ENCODE measurements at places on chromosomes 16 and 17.
A peak's percentile ranks its signal among the peaks of the same experiment; 100 is the strongest.

GRCh38 chr16:81692571-81692970 lies 86.5 kb upstream of the PLCG2 start:
- no peak for DNase-seq

DNA sequence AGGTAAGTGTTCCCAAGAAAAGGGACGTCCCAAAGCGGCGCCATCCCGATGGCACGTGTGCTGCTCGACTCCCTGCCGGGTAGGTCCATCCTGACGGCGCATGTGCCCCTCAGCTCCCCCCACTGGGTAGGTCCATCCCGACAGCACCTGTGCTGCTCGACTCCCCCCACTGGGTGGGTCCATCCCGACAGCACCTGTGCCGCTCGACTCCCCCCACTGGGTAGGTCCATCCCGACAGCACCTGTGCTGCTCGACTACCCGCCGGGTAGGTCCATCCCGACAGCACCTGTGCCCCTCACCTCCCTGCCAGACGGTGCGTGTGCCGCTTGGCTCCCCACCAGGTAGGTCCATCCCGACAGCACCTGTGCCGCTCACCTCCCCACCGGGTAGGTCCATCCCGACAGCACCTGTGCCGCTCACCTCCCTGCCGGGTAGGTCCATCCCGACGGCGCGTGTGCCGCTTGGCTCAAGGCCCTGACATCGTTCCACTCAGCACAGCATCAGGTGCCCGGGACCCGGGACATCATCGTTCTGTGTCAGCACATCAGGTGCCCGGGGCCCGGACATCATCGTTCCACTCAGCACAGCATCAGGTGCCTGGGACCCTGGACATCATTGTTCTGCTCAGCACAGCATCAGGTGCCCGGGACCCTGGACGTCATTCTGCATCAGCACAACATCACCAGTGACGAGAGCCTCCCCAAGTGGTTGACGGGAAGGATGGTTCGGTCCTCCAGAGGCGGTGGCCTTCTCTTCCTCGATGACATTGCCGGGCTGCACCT lies 5.7 kb upstream of the FN3K start:
- DNase-seq, result no peak

DNA sequence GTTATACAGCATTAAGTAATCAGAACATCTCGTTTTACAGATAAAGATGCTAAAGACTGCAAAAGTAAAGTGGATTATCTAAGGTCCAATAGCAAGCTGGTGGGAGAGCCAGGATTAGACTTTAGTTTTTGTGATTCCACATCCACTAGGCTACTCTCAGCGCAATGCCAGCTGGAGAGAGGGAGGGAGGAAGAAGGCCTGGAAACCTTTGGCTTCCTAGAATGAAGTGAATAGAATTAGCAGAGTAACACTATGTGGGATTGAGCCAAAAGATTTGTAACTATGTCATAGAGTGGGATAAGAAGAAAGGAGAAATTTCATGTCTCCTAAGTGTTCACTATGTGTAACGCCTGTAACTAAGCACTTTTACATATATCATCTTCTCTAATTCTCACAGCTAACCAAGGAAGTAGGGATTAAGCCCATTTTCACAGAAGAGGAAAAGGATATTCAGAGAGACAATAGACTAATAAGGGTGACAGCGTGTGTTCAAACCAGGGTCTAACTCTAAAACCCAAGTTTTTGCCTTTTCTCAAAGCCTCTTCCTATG lies 25.4 kb upstream of the NSRP1 start:
- DNase-seq, result no peak

DNA sequence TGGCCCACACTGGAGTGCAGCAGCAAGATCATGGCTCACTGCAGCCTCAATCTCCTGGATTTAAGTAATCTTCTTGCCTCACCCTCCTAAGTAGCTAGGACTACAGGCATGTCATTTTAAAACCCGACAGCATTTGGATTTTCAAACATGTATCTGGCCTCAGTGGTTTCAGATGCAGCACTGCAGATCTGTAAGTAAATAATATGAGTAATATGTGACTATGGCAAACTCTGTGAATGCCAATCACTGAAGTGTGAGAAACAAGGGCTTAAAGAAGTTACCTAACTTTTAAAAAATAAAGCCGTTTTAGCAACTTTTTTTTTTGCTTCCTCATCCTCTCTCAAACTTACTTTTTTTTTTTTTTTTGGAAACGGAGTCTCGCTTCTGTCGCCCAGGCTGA lies 11.9 kb downstream of the CEP20 start:
- no peak for DNase-seq

DNA sequence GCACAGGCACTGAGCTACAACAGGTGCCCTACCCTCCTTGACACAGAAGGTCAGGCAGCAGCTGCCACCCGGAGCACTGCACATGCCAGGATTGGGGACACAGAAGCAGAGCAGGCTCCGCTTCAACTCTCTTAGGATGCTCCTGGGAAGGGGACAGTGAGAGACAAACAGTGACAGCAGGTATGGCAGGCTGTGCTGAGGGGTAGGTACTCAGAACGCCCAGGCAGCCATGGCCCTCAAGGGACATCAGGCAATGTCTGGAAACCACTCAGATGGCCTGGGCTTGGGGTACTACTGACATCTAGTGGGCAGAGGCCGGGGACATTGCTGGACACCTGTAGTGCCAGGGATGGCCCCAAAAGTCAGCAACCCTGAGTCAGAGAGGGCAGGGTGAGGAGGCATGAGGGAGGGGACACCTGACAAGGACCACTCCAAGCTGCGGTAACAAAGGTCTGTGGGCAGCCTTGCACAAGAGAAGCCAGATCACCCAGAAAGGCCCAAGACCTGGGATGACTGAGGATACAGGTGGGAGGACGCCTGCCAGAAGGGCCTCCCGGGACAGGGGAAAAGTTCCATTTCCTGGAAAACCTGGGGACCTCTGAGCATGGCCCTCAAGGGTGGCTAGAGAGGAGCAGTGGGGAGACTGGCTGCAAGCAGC lies 21.2 kb downstream of the PEMT start:
- DNase-seq, result no peak

GRCh38 chr16:29742683-29743275 lies 3.0 kb downstream of the C16orf54 start:
- no peak for DNase-seq

DNA sequence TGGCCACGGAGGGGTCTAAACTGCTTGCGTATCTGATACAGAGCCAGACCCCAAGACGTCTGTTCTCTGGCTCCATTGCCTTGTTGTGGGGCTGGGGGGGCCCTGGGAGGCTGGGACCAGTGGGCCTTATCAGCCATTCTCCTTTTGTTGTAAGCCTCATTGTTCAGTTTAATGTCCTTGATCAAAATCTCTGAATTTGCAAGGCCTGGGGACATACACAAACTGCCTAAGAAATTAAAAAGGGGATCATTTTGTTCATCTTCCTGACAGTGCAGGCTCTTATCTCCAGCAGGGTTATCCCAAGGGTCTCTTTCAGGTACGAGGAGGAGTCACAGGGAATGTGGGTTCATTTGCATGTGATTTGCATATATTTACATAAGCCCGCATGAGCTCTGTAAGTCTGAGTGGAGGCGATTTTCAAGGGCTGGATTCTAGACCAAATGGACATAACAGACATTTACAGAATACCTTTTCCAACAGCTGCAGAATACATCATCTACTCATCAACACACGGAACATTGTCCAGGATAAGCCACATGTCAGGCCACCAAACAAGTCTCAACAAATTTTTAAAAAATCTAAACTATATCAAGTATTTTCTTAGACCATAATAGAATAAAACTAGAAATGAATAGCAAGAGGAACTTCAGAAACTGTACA lies 269.8 kb downstream of the RBFOX1 start:
- no peak for DNase-seq

- DNase-seq, result no peak
These were observed 2.8 kb downstream of the ADGRG1 start for GRCh38 chr16:57630931-57631845.

GRCh38 chr17:4420692-4421131 lies 13.0 kb upstream of the SPNS3 start:
- DNase-seq, result peak; percentile 58

- no peak for DNase-seq
These were observed 110.8 kb downstream of the C16orf78 start for GRCh38 chr16:49484451-49484849.

DNA sequence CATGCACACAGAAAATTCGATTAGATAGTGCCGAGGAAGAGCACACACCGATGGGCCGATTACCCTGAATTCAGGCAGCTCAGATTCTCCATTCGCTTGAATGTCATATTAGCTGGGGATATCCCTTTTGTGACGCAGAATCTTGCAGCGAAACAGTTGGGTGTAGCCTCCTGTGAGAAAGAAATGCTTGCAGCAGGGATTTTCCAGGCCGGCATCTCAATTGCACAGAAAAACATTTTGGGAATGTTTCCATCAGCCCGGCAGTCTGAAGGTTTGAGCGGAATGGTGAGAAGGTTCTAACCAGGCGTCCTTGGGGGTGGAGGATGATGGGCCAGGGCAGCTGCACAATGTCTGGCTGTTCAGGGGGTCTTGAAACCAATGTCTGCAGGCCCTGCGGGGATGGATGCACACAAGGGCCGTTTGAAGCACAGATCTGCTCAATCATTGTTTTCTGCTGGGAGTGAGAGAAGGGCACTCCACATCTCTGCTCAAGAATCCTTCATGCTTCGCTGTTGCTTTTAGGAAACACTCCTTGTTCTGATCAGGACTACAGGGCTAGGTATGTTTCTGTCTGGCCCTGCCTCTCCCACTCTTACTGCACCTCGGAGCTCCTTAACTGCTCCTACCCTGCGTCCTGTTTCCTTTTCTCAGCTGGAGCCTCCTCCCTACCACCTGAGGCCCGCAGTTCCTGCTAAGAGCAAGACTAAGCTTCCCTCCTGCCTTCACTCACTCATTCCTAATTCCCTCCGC lies 94.6 kb downstream of the CMIP start:
- no peak for DNase-seq

DNA sequence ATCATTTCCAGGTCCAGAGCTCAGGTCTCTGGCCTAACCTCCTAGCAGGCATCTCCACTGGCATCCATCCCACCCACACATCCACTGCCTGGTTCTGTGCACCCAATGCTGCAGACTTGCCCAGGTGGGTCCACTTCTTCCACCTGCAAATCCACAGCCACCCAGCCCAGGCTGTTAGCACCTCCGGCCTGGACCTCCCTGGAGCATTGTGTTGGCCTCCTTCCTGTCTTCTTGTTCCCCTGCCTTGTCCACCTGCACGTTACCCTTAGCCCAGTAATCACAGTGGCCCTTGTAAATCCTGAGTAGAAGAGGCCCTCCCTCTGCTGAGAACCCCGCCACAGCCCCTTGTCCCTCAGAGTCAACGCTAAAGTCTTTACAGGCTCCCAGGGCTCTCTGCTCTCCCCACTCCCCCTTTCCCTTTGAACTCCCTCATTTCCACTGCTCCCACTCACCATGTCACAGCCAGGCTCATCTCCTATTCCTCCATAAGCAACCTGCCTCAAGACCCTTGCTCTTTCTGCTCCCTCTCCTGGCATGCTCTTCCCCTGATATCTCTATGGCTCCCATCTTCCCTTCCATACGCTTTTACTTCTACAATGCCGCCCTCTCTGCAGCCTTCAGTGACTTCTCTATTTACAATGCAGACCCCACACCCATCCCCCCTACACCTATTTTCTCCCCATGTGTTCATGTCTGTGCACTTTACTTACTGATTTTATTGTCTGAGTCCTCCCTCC lies 288.8 kb downstream of the FOXL1 start:
- DNase-seq, result no peak

- no peak for DNase-seq
These were observed 652 bp downstream of the PRAC2 start for GRCh38 chr17:48723423-48724250.

- DNase-seq, result no peak
These were observed 746 bp downstream of the GNAO1 start for GRCh38 chr16:56191835-56192634.

GRCh38 chr16:81635063-81635937 lies 143.8 kb upstream of the PLCG2 start:
- DNase-seq, result no peak

DNA sequence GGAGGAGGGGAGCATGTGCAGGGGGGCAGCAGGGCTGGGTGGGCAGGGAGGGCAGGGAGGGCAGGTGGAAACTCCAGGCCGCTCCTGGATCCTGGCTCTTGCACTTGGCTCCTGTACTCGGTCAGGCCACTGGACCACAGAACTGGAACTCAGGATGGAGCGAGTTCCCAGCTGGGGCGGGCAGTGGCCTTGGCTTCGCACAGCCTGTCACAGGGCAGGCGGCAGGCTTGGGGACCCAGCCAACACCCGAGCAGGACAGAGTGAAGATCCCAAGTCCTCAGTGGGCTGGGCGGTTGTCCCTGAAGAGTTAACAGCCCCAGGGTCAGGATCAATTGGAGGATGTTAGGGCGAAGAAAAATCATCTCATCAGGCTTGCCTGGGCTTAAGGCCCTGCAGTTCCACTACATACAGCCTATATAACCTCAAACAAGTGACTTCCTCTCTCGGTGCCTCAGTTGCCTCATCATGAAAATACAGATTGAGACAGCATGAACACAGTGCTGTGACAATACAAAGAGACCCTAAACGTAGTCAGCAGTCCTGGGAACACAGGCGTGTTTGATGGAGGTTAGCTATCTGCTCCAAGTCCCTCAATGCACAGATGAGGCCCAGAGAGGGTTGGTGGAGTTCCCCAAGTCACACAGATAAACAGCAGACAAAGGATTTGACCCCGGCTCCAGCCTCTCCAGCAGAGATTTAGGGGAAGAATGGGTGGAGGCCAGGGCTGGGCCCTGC lies 21.9 kb downstream of the ZNF423 start:
- no peak for DNase-seq

DNA sequence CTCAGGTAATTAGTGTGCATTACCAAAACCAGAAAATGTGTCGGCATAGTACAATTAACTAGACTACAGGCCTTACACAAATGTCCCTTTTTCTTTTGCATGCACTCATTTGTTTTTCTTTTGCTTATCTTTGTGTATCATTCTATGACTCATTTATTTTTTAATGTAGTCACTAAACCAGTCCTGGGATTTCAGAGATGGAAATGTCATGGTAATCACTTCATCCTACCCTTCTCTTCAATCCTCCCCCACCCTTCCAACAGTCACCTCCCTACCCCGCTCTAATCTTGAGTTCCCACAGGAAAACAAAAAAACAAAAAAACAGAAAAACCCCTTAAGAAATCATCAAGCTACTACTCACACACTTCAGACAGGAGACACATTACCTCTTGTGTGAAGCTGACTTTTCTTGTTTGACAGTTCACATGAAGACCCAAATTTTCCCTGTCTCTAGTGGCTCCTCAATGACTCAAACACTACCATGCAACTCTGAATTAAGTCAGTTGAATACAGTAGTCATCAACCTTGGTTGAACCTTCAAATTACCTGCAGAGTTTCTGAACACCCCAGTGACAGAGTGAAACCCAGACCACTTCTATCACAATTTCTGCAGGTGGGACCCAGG lies 242.4 kb upstream of the SALL1 start:
- DNase-seq, result no peak

DNA sequence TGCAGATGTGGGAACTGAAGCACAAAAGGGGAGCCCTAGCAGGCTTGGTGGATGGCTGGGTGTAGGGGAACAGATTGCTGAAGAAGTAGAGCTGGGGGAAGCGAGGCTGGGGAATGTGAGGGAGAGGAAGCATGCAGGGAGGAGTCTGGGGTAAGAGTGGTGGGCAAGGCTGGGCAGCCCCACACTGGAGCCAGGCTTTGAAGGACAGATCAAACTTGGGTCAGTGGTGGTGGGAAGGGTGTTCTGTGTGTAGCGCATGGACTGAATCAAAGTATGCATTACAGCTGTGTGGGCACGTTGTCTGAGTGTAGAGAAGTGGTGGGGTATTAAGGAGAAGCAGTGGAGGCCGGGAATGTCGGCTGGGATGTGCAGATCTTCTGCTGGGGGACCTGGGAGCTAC lies 116.0 kb downstream of the CYLD start:
- DNase-seq, result no peak

GRCh38 chr17:2776589-2777241 lies 19.5 kb upstream of the RAP1GAP2 start:
- no peak for DNase-seq
